ENCODE measurements at places on chromosomes 3 and 15.

DNA sequence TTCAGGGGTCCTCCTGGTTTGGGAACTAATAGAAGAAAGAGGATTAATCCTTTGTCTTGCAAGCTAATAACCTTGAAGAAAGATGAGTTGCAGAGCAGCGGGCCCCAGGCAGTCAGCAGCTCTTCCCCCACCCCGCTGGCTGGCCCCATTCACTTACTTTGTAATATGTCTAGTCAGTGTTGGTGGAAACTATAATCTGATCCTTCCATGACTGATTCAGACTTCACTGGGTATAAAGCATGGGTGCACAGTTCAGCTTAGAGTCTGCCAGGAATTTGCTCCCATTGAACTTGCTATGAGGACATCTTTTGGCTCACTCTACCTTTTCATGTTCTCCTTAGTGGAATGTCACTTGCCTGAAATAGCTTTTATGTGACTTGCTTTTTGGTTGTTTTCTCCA, 117.7 kb downstream of the CCNL1 start:
- DNase-seq = no peak

- DNase-seq = no peak
Observed at GRCh38 chr3:152121270-152121636, 147.5 kb upstream of the MBNL1 start.

GRCh38 chr3:143552851-143553250, 295.4 kb downstream of the SLC9A9 start:
- DNase-seq = no peak

DNA sequence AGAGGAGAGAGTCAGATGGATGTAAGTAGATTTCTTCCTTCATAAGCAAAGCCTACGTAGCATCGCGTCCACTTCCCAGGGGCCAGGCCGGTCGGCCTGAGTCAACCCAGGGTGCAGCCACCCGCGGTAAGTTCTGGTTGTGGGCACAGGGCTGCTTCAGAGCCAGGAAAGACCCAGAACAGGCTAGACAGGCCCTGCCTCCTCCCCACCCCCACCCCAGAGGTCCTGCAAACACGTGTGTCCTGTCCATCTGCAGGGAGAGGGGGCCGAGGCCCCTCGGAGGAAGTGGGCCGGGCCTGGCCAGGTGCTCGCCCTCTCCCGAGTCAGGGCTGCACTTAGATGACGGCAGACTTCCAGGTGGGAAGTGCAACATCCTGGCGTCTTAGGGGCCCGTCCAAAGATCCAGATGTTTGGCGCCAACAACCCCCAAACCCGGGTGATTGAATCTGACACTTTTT, 100.8 kb upstream of the ALDH1A3 start:
- DNase-seq = no peak

- no peak for DNase-seq
Observed at GRCh38 chr3:53009826-53010539, 35.9 kb downstream of the SFMBT1 start.

DNA sequence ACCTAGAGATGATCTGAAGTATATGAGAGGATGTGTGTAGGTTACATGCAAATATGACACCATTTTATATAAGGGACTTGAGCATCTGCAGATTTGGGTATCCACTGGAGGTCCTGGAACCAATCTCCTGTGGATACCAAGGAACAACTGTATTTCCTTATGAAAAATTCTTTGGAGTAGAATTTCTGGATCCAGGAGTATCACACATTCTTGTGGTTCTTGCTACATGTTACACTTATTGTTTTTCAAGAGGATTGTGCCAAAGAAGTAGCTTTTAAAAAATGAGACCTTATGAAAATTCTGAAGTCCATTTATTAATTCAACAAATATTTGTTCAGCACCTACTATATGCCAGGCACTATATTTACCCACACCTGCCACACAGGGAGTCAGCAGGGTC, 15.7 kb upstream of the TBC1D23 start:
- DNase-seq = no peak

DNA sequence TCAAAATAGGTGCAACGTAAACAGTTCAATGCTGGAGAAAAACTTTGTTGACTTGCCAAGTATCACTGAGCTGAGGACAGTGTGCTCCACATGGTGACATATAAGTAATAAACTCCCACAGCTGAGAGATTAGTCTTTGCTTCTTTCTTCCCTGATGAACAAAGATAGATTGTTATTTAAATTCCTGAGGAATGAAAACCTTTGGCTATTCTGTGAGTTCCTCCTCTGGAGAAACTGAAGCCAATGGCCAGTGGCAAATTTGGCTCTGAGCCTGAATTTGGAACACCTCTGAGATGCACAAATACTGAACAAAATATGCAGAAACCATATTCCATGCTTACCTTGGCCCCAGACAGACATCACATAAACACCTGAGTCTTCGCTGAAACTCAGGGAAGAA, 63.3 kb downstream of the RPL22L1 start:
- no peak for DNase-seq

- no peak for DNase-seq
Observed at GRCh38 chr15:85003593-85004312, 22.1 kb downstream of the PDE8A start.

- DNase-seq = no peak
Observed at GRCh38 chr3:196872316-196872715, 4.6 kb downstream of the SENP5 start.

DNA sequence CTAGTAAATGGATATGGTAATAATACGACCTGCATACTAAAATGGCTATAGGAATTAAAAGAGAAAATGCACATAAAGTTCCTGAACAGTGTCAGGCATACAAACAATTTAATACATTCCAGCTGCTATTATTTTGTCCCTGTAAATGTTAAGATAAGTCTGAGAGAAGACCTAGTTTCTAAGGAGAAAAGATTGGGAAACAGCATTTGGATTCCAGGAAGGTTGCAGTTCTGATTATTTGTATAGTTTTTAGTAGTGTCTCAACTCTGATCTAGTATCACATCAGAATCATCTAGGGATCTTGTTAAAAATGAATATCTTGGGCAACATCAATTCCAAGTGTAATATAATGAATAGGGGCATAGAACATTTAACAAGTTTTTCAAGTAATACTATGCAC, 905.7 kb downstream of the NSUN3 start:
- no peak for DNase-seq

DNA sequence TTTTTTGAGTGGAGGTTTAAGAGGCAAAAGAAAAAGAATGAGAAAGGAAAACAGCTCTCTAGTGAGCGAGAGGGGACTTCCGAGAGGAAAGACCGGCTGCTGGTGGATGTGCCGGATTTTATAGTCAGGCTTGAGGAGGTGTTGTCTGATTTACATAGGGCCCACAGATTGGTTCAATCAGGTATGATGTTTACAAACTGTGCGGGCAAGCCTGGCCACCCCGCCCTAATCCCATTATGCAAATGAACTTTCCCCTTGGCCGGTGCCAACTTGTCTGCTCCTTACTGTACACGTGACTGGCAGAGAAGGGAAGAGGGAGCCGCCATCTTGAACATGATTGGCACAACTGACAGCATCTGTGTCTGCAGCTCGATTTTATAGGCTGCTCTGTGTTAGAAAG, 44.7 kb downstream of the FAM43A start:
- DNase-seq = no peak

- no peak for DNase-seq
Observed at GRCh38 chr3:46544771-46545503, 21.2 kb downstream of the LRRC2 start.

GRCh38 chr3:151974067-151974466, 100.6 kb downstream of the SUCNR1 start:
- DNase-seq = no peak

DNA sequence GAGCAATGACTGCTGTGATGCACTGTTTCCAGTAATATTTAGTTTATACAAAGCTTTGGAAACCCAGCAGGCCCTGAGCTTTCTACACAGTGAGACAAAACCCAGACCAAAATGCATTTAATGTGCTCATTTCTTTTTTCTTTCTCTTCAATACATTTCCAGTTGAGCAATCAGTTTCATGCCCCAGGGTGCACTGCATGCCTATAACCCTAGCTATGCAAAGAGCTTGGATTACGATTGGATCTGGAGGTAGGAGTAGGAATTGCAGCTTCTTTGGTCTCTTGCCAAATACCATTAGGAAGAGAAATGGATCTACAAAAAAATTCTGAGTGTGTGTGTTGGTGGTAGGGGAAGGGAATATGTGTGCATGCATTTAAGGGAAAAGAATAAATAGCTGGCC, 1001.4 kb downstream of the SQOR start:
- DNase-seq = no peak

- DNase-seq = peak; percentile 54
Observed at GRCh38 chr3:193190146-193190786, 50.8 kb upstream of the PLAAT1 start.

GRCh38 chr3:19110335-19110895, 37.9 kb upstream of the KCNH8 start:
- DNase-seq = no peak

- no peak for DNase-seq
Observed at GRCh38 chr3:17742880-17743657, 638 bp upstream of the TBC1D5 start.

Data from NCI-H1092 (cell line).